ENCODE measurements at places on chromosomes 5 and 9. TPM values are rescaled to one million over a fixed set of nuclear protein-coding genes. Genes with fewer than 3 reads are reported as not detected.

ALDOB gene
- not detected for polyA plus RNA-seq

C5orf24 gene
- polyA plus RNA-seq = 27.0 TPM

DNA sequence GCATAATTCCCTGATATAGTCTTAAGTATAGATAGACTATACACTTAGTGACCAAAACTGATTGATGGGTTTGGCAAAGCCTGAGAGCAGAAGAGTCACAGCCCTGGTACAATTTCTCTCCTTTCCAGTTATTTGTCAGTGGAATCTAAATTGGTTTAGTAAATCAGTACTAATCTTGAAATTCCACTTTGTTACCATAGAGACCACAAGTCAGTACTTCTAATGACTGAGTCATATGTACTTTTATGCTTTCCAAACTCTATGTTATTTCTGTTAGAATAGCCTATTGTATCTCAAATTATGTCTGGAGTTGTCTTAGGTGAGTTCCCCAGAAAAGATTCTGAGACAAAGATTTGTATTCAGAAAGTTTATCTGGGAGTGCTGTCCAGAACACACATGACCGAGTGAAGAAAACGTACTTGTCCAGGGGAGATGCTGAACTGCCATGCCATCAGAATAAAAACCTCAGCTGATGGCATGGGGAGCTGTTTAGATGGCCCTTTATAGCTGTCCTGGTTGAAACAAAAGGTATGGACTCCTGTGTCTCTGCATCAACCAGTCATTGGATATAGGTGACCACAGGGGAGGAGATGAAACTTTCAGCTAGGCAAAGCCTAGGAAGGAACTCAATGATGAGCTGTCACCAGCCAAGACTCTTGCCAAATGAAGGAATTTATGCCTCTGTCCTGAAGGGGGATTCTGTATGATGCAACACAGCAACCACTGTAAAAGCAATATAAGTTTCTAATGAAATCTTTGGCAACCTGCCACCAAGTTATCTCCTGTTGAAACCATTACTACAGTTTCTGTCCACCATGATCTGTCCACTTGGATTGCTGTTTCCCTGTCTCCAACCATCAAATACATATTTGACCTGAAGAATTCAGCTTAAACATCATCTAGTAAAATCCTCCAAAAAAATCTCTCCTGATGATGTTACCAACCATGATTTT lies 18.0 kb upstream of the SMC2 start:
- DNase-seq = no peak

DNA sequence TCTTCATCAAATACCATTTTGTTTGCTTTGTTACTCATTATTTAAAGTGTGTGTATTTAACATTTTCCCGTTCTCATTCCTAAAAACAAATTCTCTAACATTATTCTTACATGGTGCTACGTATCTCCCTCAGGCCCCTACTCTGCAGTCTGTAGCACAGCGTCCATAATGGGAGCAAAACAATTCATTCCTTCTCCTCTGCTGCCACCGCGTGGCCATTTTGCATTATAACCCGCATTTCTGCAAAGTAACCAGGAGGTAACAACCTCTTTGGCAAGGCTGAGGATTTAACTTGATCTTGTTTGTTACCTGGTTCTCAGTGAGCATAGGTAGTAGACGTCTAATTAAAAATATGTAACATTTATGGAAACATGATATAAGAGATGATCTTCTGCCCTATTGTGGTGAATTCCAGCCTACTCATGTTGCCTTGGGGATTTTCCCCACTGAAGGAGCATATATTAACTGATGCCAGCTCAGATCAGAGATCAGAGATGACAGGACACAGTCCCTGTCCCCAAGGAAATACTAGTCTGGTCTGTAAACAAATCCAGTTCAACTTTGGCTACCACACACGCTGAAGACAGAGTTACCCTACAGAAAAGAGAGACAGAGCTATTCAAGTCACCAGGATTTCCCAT lies 10.5 kb downstream of the OR1K1 start:
- DNase-seq = peak; percentile 78

NTRK2 gene
- polyA plus RNA-seq = 0.05 TPM

ANKH gene
- polyA plus RNA-seq = 11.7 TPM

FOXD4L3 gene
- 0.06 TPM for polyA plus RNA-seq

- no peak for DNase-seq
Measured at GRCh38 chr9:24059651-24060050, 233.6 kb upstream of the ELAVL2 start.

- DNase-seq = no peak
Measured at GRCh38 chr9:68574150-68574549, 33.5 kb upstream of the TMEM252 start.

DNA sequence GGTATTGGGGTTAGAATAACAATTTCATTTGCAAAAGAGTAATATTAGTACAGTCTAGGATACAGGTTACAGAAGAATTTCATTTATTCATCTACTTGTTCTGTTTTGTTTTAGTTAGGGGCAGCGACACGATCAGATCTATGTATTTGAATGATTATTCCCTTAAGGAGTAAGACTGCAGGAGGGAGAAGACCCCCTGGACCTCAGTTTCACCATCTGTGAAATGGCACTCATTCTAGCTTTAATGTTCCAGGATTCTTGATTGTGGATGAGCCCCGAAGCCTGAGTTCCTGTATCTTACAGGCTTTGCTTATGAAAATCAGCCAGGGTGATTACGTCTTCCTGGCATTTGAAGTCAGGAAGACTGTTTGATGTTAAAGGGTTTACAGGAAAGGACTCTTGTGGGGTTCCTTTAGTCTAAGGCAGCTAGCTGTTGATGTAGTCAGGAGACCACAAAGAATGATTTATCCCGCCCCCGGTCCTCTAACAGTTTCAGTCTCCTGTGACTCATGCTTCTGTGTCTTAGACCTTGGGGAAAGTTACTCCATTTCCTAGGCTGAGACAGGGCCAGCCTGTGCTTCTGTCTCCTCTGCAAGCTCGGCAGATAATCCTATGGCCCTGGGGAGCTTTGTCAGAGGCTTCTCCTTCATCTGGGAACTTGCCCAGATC lies 11.5 kb downstream of the SMIM3 start:
- no peak for DNase-seq

DNA sequence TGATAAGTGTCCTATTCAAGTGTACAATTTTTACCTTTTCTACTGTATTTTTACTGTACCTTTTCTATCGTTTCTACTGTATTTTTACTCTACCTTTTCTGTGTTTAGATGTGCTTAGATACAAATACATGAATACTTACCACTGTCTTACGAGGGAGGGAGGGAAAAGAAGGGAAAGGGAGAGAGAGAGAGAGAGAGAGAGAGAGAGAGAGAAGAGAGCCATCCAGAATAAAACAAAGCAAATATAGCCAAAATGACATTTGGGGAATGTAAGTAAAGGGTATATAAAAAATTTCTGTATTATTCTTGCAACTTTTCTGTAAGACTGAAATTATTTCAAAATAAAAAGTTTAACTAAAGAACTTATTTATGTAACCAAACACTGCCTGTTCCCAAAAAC lies 121.2 kb downstream of the HOMER1 start:
- no peak for DNase-seq

GRCh38 chr9:79352322-79352721 lies 219.4 kb upstream of the TLE4 start:
- DNase-seq = no peak

CER1 gene
- not detected for polyA plus RNA-seq

COL27A1 gene
- polyA plus RNA-seq = 20.7 TPM

- DNase-seq = no peak
Measured at GRCh38 chr5:16844952-16845351, 91.1 kb downstream of the MYO10 start.

GRCh38 chr5:15558681-15559080 lies 58.7 kb downstream of the FBXL7 start:
- no peak for DNase-seq
